Ureter (tissue), 1 donor: ENCODE measurements at places on chromosomes 11 and 22. TPM values are rescaled to one million over a fixed set of nuclear protein-coding genes. Genes with fewer than 3 reads are reported as not detected.

Gene OAF
- 34.9 TPM for total RNA-seq

Gene GP1BB
- total RNA-seq = 2.1 TPM

Gene MFRP
- not detected for total RNA-seq

Gene KRTAP5-9
- 10.3 TPM for total RNA-seq

Gene RFPL2
- not detected for total RNA-seq

Gene OVOL1
- total RNA-seq = 25.8 TPM

Gene JHY
- total RNA-seq = 11.1 TPM

Gene PDGFD
- 3.4 TPM for total RNA-seq

Gene ATG2A
- total RNA-seq = 27.9 TPM

Gene XKR3
- not detected for total RNA-seq

Gene NELL1
- not detected for total RNA-seq

Gene SLC22A6
- not detected for total RNA-seq

Gene LRRC75B
- 7.8 TPM for total RNA-seq

Gene ZW10
- total RNA-seq = 15.1 TPM

Gene CYP2D6
- total RNA-seq = 2.0 TPM

Gene PRR33
- not detected for total RNA-seq

Gene EI24
- total RNA-seq = 108 TPM

Gene SYTL2
- 254 TPM for total RNA-seq

Gene LRRC74B
- not detected for total RNA-seq

Gene KIAA1671
- total RNA-seq = 43.7 TPM

Gene C22orf31
- not detected for total RNA-seq

Gene LDHAL6A
- not detected for total RNA-seq

Gene ZNF280B
- total RNA-seq = 1.5 TPM

GRCh38 chr22:20865875-20866445, 7.2 kb downstream of the SNAP29 start:
- no peak for DNase-seq

DNA sequence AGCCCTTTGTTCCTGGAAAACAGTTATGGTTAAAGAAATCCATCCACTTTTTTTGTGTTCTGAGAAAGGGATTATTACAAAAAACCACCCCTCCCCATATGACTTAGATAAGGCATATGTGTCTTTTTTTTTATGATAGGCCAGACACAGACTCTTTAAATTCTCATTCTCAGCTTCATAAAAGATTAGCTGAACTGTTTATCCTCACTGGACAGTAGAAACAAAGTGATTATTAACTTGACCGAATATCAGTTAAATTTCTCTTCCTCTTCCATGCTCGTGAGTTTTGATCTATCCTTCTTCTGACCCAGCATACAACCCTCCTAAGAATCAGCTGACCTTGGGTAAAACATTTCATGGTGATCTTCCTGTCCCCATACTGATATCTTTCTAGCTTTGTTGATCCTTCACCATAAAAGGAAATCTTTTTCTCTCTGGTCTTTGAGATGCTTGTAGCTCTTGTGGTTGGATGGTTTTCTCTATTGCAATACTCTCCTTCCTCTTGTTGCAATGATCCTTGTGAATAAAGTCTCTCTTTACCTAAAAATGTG, 26.2 kb downstream of the OR2AG2 start:
- no peak for DNase-seq

DNA sequence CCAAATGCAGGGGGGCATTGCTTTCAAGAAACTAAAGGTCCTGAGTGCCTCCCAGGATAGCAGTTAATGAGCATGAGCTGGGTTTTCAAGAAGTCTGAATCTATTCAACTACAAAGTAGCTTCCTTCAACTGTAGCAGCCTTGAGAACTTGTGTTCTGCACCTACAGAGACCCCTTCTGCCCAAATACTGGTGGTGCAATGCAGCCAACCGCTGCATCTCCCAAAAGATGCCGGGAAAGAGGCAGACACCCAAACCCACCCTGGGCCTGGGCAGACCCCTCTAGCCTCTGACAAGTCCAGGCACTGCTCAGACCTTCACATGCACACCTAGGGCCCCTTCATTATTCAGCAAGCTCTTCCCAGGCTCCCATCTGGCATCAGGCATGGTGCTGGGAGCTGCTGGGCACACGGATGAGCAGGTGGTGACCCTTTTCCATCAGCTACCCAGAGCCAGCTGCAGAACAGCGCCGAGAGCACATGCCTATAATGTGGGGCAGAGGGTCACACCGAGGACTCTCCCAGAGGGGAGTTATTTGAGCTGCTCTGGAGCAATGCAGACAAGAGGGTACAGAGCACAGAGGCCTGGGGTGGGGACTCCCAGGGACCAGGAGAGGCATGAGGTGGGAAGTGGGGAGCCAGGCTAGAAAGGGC, 44.9 kb upstream of the ETS1 start:
- no peak for DNase-seq

- DNase-seq = no peak
Measured at GRCh38 chr11:17779861-17780594, 45.4 kb downstream of the KCNC1 start.

DNA sequence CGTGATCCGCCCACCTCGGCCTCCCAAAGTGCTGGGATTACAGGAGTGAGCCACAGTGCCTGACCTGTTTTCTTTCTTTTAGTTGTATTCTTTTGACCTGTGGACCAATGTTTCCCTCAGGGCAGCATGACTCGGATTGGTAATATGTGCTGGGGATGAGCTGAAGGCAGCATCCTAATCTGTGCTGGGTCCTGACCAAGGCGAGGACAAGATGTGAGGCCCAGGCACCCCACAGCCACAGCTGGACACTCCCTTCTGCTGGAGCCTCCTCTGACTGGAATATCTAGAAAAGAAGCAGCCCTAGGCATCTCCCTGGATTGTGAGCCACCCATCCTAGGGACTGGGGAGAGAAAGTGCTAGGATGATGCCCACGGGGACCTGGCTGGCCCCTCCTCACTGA, 105.4 kb downstream of the PDE2A start:
- no peak for DNase-seq

- DNase-seq = no peak
Measured at GRCh38 chr11:614021-614622, 1.6 kb downstream of the IRF7 start.

DNA sequence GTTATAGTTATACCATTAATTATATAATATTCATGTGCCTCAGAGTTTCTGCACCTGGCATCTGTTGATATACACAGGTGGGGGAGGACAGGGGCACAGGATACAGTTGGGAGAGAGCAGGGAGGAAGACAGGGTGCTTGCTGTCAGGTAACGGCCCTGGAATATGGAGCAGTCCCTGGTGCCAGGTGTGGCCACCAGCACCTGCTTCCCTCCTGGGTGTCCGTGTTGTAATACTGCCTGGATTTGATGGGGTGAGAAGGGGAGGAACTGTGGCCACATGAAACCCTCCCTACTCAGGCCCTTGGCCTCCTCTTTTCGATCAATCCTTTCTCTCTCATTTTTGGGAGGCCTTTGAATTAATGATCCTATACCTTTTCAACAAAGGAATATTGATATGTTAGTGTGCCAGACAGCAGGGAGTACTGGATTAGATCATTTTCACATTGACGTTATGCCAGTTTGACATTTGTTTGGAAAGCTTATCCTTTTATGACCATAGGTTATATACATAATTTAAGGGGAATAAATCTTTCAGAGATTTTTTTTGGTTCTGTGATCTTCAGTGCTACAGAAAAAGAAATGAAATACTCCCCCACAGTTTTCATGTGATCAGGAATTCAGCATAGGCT, 88.6 kb downstream of the TEAD1 start:
- DNase-seq = no peak

DNA sequence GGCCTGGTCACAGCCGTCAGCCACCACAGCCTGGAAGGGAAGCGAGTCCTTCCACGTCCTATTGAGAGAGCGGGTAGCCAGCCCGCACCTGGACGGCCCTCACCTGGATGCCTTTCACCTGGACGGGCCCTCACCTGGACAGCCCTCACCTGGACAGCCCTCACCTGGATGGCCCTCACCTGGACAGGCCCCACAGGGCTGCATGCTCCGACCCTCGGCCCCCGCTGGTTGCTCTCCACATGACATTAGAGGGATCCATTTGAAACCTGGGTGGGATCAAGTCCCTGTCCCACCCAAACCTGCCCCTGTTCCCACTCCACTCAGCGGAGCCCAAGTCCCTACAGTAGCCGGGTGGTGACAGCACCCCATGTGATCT, 3.7 kb downstream of the C1QTNF6 start:
- DNase-seq = no peak

- DNase-seq = no peak
Measured at GRCh38 chr11:33761471-33761870, 12.8 kb downstream of the FBXO3 start.

GRCh38 chr11:116117331-116118137, 613.3 kb upstream of the CADM1 start:
- DNase-seq = no peak

- DNase-seq = no peak
Measured at GRCh38 chr22:44603767-44604166, 98.2 kb upstream of the PRR5 start.

DNA sequence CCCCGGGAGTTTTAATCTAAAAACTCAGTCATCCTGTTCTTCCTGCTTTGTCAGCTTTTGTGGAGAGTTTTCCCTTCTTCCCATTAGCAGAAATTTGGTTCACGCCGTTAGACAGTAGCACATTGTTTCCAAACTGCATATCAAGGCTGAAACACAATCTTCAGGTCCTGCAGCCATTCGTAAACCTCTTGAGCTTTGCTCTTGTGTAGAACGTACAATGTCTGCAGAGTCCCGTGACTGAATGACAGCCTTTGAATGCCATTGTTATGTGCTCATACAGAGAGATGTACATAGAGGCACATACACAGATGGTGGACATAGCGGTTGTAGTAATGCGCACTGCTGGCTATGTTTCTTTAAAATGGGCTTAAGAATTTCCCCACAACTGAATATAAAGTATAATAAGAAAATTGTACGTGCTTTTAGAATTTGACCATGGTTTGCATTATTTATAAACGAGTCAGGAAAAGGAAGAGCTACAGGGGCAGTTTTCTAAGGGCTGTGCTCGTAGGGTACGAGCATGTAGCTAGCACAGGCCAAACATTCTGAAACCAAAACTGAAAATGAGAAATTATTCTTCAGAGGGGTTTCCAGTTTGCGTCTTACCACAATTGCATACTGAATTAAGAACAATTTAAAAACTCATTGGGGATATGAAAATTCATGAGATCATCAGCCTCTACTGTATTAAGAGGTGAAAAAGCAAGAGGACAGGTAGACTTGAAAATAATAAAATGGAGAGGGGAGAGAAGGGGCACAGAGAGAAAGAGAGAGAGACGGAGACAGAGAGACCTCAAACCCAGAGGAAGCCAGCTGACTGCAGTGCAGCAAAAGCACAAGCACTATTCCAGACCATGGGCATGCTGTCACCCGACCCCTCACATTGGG, 310.1 kb downstream of the CADM1 start:
- DNase-seq = no peak

GRCh38 chr11:80970037-80970436, 1529.2 kb upstream of the TENM4 start:
- no peak for DNase-seq

DNA sequence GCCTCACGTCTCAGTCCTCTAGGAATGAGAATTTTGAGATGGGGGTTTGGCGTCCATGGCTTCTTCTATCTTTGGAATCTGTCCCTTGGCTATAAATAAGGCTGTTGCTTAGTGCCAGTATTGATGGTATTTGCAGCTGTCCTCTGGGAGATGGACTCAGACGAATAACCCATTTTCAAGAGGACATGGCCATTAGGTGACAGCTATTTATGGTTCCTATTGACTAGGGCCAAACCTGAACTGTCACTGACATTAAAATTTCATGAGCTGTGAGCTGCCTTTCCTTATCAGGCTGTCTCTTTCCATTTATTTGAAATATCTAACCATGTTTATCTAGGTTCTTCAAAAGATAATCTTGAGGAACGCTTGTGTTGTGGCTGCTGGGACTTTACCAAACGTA, 92.7 kb downstream of the NAV2 start:
- DNase-seq = no peak

DNA sequence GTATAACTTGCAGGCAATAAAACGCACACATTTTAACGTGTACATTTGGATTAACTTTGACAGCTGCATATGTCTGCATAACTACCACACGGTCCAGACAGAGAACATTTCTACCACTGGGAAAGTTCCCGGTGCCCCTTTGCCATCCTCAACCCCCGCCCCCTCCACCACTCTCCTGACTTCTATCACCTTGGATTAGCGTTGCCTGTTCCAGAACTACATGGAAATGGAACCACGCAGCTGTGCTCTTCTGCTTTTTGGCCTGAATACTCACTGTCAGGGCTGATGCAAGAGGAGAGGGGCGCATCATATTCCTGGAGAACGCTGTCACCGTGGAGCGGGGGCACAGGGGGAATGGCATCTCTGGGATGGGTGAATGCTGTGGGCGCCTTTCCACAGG, 62.1 kb downstream of the LRP5 start:
- no peak for DNase-seq

GRCh38 chr11:62801071-62801470, 4.2 kb downstream of the NXF1 start:
- DNase-seq = no peak

GRCh38 chr11:76666830-76667229, 3.7 kb downstream of the LRRC32 start:
- no peak for DNase-seq

DNA sequence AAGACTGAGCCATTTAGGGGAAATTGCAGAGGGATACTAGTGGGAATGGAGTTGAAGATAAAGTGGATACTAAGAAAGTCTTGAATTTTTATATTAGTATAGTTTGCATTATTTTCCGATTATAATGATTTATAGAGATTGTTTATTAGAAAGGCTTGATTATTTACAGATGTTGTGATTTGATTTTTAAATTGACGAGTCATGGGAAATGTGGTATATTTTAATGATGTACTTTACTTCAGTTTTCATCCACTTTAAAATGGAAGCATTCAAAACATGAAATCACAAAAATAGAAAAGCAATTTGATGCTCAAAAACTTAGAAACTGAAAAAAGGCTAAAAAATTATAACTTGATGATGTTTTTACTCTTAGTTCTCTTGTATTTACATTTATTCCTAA, 21.2 kb downstream of the USP47 start:
- DNase-seq = no peak

GRCh38 chr11:58658623-58659022, 36.2 kb downstream of the CNTF start:
- no peak for DNase-seq

GRCh38 chr22:45478108-45478771, 24.4 kb upstream of the FBLN1 start:
- DNase-seq = no peak

DNA sequence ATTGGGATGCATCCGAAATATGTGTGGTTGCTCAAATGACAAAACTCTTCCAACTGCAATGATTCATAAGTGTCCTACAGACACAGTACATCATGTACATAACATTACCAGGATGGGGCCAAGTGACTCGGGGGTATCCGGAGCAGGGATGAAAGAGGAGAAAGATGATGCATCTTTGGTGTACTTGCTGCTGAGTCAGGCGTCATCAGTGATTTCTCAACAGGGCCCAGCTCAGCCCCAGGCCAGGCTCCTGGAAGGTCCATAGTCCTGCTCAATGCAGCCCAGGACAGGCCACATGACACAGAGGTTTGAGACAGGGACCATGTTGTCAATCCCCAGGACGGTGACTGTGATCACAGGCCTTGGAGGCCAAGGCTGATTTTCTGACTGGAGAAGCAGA, 59.3 kb downstream of the GGTLC2 start:
- peak; percentile 20 for DNase-seq

- no peak for DNase-seq
Measured at GRCh38 chr11:85626496-85626895, 648 bp downstream of the DLG2 start.

- DNase-seq = no peak
Measured at GRCh38 chr11:10415817-10416392, 39.2 kb upstream of the AMPD3 start.

- no peak for DNase-seq
Measured at GRCh38 chr11:112025707-112026106, 499 bp downstream of the DLAT start.

GRCh38 chr11:67596753-67597300, 9.9 kb upstream of the NDUFV1 start:
- no peak for DNase-seq
